ENCODE measurements at places on chromosomes 3 and 15.

GRCh38 chr15:28896951-28897350 is 11.2 kb downstream of the APBA2 start:
- DNase-seq, result no peak

GRCh38 chr3:195085356-195086130 is 185.4 kb downstream of the XXYLT1 start:
- no peak for DNase-seq

DNA sequence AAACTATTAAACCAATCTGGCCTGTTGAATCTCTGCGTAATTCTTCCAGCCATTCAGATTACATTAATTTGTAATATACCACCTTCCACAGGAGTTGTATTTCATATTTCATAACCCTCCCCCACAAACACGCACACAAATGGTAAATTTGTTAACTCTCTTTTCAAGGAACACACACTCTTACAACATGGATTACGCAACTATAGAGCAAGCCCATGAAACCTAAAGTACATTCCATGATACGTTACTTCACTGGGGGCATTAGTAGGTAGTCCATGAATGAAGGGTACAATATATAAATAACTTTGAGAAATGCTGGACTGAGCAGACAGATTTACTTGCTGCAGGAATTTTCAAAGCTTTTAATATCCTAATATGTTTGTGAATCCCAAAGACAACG is 65.0 kb downstream of the TRIM69 start:
- no peak for DNase-seq

DNA sequence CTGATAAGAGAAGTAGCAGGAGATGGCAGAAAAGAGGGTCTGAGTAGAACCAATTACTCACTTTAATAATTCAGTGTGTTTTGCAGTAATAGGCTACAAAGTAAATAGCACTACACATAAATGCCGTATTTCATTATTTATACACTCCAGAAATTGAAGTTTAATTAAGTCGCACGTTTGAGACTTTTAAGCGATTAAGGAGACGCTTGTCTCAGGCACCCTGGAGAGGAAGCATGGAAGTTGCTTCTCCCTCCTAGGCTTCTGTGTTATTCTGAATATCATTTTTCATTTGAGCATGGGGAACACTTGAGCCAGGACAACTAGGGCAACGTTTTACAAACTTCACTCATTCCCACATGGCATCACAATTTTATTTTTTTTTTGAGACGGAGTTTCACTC is 12.2 kb downstream of the GXYLT2 start:
- DNase-seq, result no peak

DNA sequence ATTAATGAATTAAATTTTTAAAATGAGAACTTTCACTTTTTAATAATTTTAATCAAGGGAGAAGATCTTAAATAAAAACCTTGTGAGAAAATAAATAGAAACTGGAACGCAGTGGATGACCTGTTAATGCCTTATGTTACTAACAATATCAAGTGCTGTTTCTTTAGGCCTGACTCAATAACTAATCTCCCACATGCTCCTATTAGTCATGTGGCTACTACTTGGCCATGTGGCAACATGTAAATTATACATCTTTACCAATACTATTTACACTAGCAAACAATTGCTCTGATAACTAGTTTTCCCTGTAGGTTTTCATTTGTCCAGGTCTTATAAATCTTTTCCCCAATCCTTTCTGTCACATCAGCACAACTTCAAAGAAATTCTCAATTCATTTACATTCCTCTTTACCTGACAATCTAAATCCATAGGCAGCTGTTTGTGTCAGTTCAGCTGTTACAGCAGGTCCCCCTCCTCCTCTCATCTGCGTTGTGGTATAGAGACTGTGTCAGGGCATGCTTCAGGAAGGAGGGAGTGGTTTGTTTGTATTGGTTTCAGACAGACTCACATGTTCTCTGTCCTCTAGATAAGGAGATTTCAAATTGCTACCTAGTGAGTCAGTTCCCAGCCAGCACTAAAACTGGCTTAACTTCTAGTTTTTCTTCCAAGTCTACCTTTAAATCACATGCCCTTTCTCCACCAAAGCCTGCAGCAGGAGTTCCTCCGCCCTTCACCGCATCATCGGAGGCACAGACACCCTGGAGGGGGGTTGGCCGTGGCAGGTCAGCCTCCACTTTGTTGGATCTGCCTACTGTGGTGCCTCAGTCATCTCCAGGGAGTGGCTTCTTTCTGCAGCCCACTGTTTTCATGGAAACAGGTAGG is 11.3 kb upstream of the C3orf52 start:
- no peak for DNase-seq

GRCh38 chr15:66787489-66787871 is 85.4 kb downstream of the SMAD6 start:
- DNase-seq, result no peak

- no peak for DNase-seq
Measured at GRCh38 chr15:83658430-83659416, 4.8 kb downstream of the ADAMTSL3 start.

GRCh38 chr3:62131620-62132019 is 241.7 kb downstream of the FEZF2 start:
- DNase-seq, result no peak

GRCh38 chr3:134682196-134682880 is 31.5 kb upstream of the KY start:
- no peak for DNase-seq

GRCh38 chr15:52462806-52463360 is 65.8 kb downstream of the MYO5A start:
- DNase-seq, result no peak

GRCh38 chr3:141928631-141929270 is 52.3 kb downstream of the ATP1B3 start:
- no peak for DNase-seq

DNA sequence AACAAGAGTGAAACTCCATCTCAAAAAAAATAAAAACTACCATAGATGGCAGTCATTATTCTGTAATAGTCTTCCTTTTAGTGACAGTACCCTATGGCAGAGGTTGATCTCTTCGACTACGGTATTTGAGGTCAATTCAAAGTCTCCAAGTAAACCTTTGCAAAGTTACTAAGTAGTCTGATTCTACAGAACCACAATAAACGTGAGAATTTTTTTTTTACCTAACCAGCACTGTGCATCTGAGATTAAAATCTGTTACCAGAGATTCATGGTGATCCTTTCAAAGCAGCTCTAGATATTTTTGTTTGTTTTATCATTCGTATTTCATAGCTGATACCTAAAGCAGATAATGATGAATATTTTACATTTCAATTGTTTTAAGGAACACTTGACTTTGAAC is 86.6 kb upstream of the CHD2 start:
- DNase-seq, result no peak

DNA sequence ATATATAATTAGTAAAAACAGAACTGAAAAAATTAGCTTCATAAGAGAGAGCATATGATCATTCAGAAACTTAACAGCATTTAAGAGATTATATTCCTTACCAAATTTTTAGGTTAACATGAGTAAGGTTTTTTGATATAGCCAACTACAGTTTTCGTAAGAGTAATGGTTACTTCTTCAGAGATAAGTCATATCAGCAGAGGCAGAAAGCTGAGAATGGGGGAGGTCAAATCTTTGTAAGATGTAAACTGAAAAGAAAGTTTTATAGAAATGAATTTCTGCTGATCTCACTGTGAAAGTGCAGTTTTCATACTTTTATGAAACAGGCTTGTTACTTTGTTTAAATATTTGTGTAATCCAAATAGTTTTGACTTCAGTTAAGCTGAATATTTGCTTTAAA is 193.3 kb downstream of the ZBTB20 start:
- no peak for DNase-seq

DNA sequence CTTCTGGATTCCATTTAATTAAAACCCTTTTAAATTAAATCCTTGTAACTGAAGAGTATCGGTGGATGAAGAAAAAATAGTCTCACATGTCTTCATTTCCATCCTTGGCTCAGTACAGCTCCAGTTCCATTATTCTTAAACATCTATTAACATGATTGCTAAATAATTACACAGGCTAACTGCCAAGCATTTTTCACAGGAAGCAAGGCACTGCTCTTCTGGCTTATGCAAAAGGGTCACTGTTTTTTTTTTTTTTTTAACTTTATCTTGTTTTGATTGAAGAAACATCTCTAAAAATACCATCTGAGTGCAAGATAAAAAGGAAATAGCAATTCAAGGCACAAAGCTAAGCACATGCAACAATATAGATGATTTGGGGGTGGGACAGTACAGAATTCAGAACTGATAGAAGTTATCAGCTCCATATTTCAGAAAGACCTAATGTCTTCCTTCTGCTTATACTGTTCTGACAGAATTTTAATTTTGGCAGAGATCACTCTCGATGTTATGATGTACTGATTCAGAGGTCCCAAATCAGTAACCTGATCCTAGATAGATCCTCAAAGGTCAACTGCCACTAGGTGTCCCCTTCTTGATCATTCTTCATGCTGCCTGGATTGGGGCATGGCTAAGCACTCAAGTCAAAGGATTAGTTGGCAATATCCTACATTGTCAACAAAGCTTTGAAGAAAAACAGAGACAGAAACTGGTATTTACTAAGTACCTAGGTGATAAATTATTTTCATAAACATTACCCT is 57.8 kb upstream of the ACTC1 start:
- DNase-seq, result no peak

GRCh38 chr15:31278544-31279220 is 48.0 kb upstream of the KLF13 start:
- DNase-seq, result no peak

GRCh38 chr3:122930063-122930997 is 97.2 kb downstream of the SEMA5B start:
- no peak for DNase-seq

DNA sequence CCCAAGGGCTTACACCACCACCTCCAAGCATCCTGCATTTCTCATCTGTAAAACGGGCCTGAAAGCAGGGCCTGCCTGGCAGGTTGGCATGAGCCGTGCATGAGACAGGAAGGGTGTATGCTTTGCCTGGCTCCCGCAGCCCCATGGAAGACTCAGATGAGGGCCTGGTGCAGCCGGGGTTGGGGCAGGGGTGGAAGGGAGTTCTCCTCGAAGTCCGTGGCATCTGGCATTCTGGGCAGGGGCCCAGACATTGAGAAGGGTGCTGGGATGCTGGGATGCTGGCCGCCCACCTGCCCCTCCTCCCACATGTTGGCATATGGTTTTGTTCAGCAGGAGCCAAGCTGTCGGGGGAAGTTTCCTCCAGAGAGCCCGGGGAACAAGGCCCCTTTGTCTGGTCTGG is 13.0 kb upstream of the FBLN2 start:
- DNase-seq, result no peak

GRCh38 chr3:190169877-190170276 is 49.2 kb upstream of the P3H2 start:
- no peak for DNase-seq

DNA sequence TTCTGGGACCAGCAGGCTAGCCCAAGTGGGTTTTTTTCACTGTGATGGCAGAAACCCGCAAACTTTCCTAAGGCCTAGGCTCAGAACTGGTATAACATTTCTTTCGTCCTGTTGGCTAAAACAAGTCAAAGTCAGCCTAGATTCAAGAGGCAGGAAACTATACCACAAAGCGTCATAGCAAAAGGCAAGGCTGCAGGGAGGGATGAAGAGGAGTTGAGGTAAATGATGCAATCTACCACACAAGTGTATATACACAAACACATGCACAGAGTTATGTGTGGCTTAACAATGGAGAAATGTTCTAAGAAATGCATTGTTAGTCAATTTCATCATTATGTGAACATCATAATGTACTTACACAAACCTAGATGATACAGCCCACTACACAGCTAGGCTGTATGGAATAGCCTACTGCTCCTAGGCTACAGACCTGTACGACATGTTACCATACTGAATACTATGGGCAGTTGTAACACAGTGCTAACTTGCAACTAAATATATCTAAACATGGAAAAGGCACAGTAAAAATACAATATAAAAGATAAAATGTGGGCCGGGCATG is 225.6 kb downstream of the TBL1XR1 start:
- DNase-seq, result no peak

All from stimulated activated CD4-positive, alpha-beta T cell treated with anti-CD3 and anti-CD28 coated beads, Interleukin-15, amount 100 ng/mL, for 1 hour (primary cell).